ENCODE measurements at places on chromosomes 11 and 22. TPM values are rescaled to one million over a fixed set of nuclear protein-coding genes. Genes with fewer than 3 reads are reported as not detected.

Gene C22orf31
- not detected for total RNA-seq

Gene FAM111B
- total RNA-seq, result 0.13 TPM

Gene TMEM179B
- total RNA-seq, result 50.7 TPM

Gene OR51B5
- total RNA-seq, result not detected

Gene PARVA
- total RNA-seq, result 167 TPM

Gene NDUFA6
- total RNA-seq, result 59.8 TPM

Gene MYO7A
- 4.0 TPM for total RNA-seq

Gene PCNX3
- 19.0 TPM for total RNA-seq

Gene TSKU
- total RNA-seq, result 36.1 TPM

Gene ANO9
- 0.22 TPM for total RNA-seq

Gene LPXN
- total RNA-seq, result 5.4 TPM

Gene CLDN5
- total RNA-seq, result 124 TPM

Gene ATXN10
- 145 TPM for total RNA-seq

Gene HORMAD2
- total RNA-seq, result not detected

Gene ART5
- 0.27 TPM for total RNA-seq

Gene OR4C6
- total RNA-seq, result not detected

Gene MMP3
- not detected for total RNA-seq

Gene SYTL2
- 11.1 TPM for total RNA-seq
